ENCODE measurements at places on chromosomes 2 and 18. TPM values are rescaled to one million over a fixed set of nuclear protein-coding genes. Genes with fewer than 3 reads are reported as not detected.

The NYAP2 gene
- total RNA-seq, result not detected

The HOXD11 gene
- total RNA-seq, result 7.8 TPM

The RAMP1 gene
- total RNA-seq, result 0.23 TPM

The TMEM163 gene
- not detected for total RNA-seq

The AQP12B gene
- not detected for total RNA-seq

The GALNT5 gene
- 71.3 TPM for total RNA-seq

The OTOS gene
- not detected for total RNA-seq

The MYO3B gene
- 0.32 TPM for total RNA-seq

The ZBTB7C gene
- total RNA-seq, result not detected

The SNTG2 gene
- total RNA-seq, result not detected

The TSGA10 gene
- 13.1 TPM for total RNA-seq

The SKA1 gene
- 0.59 TPM for total RNA-seq

The KLHL14 gene
- not detected for total RNA-seq

The LAMA1 gene
- 31.2 TPM for total RNA-seq

The FLACC1 gene
- total RNA-seq, result 0.89 TPM

The PHLPP1 gene
- 5.7 TPM for total RNA-seq

The SRD5A2 gene
- total RNA-seq, result not detected

The REG1B gene
- not detected for total RNA-seq
